Brain (organoid and tissue), 16 donors: ENCODE measurements at places on chromosomes 11 and 22.

- no peak for DNase-seq
Measured at GRCh38 chr11:13120691-13121090, 111.6 kb downstream of the RASSF10 start.

GRCh38 chr22:27154717-27155116, 497.3 kb downstream of the MIAT start:
- no peak for DNase-seq

DNA sequence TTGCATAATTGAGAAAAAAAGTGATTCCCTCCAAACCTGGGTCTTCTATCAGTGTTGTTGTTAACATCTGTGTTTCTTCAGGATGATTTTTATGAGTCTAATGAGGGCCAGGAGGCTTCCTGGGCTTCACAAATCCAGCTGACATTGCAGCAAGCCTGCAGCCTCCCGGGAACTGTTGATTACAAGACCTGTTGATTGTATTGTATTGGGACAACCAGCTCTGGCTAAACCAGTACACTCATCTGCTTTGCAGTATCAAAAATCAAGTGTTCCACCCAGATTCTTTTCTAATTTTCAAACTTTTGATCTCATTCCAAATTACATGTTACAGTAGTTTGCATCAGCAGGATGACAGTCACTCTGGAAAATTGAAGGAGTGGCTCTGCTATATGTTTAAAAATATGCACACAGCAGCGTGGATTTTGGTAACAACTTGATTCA, 16.1 kb upstream of the PRSS23 start:
- no peak for DNase-seq

- DNase-seq = no peak
Measured at GRCh38 chr11:31757260-31757835, 53.8 kb downstream of the PAX6 start.

DNA sequence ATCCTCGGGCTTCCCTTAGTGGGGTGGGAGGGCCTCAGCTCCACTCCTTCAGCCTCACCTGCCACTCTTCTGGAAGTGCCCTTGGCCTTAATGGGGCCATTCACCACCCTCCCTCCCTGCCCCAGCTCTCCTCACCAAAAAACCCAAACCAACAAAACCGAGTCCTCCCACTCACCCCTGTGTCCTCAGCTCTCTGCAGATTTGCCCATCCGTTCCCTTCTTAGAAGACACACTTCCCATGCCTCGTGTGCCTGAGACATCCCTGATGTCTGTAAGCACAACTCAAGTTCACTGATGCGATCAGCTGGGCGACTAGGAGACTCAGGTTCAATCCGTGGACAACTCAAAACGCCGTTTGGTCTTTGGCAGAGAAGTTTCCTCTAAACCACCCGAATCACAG, 839.2 kb downstream of the TBC1D22A start:
- DNase-seq = no peak
